Smooth muscle cell of the brain vasculature (primary cell): ENCODE measurements at places on chromosomes 3 and 15.

GRCh38 chr15:88484682-88485331 is 17.3 kb downstream of the MRPS11 start:
- DNase-seq = no peak

- no peak for DNase-seq
Measured at GRCh38 chr3:2423143-2423542, 324.5 kb downstream of the CNTN4 start.

GRCh38 chr15:93035092-93035915 is 53.7 kb downstream of the RGMA start:
- no peak for DNase-seq

DNA sequence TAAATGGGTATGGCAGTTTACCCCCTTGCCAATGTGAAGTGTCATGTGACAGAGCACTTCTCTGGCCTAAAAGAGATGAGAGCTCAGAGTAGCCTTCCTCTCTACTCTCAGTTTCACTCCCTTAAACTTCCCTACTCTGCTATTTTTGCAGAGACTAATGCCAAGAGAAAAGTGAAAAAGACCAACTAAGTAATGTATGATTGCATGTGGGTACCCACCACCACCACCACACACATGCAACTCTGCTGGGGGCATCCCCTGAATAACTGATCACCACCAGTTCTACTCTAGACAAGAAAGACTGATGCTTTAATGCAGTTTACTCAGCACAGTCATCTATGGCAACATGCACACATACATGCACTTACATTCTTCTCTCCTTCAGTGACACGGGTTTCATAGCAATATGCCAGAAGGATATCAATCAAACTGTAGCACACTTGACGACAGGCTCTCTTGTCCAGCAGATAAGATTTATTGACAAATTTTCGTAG is 31.3 kb downstream of the SHQ1 start:
- no peak for DNase-seq

DNA sequence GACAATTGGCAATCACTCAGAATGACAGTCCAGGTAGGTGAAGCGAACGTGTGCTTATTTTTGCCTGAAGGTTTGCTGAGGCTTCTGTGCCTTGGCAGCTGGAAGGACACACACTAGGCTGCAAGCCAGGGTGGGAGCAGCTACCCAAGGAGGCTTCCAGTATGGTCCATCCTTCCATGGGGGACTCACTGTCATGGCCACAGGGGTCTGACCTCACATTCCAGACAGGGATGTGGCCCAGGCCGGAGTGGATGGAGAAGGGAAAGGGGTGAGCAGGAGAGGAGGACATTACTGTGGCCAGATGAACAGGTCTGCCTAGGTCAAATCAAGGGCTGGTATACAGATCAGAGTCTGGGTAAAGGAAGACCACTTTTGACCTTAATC is 247.7 kb downstream of the ADAMTS17 start:
- no peak for DNase-seq

DNA sequence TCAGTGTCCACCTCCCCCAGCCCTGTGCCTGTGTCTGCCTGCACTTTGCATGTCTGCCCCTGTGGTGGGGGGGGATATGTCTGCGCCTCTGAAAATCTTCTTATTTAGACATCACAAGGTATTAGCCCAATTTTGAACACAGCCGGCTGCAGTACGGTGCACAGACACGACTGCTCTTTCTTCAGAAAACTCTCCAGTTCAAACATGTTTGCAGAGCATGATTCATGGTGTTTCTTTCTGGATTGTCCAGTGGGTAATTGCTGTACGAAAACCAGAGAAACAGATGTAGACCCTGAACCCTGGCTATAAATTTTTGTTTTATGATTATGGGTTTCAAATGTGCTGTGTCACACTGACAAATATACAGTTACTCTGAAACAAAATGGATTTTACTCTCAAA is 3.4 kb upstream of the RARB start:
- no peak for DNase-seq

DNA sequence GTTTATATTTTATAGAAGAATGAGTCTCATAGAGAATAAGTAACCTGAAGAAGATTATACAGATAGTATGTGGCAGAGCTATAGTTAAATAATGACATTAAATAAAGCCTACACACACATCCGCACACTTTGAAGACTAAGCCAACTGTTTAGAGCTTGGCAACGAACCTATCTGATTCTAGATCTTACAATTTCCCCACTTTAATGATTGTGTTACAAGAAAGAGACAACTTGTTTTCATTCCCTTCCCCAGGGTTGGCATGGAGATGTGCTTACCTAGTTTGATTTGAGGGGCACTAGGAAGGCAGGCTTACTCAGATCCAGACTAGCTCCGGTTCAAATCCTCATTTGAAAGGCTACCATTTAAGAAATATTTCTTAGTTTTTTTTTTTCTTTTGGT is 61.9 kb upstream of the CBLB start:
- DNase-seq = no peak

DNA sequence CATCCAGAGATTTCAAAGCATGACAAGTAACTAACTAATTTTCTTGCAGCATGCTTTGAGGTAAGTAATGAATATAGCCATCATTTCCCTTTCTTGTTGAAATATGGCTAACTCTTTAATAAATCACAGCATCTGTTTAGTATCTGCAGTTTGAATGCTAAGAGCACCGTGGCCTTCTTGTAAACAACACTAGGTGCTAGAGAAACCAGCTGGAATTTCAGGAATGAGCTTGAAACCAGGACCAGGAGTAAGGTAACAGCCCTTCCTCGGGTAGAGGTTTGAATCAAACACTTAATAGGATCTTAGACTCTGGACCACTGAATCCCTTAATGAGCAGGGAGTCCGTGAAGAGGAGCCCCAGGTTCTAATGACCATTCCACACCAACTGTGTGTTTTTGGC is 13.6 kb downstream of the CALML4 start:
- no peak for DNase-seq

DNA sequence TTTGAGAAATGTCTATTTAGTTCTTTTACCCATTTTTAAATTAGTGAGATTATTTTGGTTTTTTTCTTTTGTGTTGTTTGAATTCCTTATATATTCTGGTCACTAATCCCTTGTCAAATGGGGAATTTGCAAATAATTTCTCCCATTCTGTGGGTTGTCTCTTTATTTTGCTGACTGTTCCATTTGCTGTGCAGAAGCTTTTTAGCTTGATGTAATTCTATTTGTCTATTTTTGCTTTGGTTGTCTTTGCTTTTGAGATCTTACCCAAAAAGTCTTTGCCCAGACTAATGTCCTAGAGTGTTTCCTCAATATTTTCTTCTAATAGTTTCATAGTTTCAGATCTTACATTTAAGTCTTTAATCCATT is 472.9 kb downstream of the TBL1XR1 start:
- no peak for DNase-seq

DNA sequence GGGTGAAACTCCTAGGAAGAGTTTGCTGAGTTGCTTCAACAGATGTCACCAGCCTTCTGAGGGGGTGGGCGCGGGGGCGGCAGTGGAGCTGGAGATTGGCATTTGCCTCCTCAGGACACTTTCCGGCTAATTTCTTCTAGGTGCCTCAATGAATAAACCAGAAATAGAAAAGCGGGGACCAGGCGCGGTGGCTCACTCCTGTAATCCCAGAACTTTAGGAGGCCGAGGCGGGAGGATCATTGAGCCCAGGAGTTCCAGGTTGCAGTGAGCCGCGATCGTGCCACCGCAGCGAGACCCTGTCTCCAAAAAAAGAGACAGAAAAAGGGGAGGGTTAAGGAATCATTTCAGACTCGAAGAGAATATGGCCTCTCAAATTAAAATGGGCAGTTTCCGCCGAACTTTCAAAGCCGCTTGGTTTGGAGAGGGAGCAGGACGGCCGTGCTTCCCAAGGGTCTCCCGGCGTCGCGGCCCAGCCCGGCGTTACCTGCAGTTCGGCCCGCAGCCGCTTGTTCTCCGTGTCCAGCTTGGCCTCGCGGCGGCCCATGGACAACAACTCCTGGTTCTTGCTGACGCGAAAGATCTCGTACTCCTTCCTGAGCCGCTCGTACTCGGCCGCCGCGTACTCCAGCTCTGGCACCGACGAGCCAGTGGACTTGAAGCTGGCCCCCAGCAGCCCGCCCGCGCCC is 587 bp downstream of the NPHP3 start:
- peak; percentile 43 for DNase-seq

GRCh38 chr3:62562596-62562995 is 189.2 kb upstream of the FEZF2 start:
- no peak for DNase-seq

GRCh38 chr3:194098081-194098842 is 37.7 kb upstream of the HES1 start:
- DNase-seq = no peak

DNA sequence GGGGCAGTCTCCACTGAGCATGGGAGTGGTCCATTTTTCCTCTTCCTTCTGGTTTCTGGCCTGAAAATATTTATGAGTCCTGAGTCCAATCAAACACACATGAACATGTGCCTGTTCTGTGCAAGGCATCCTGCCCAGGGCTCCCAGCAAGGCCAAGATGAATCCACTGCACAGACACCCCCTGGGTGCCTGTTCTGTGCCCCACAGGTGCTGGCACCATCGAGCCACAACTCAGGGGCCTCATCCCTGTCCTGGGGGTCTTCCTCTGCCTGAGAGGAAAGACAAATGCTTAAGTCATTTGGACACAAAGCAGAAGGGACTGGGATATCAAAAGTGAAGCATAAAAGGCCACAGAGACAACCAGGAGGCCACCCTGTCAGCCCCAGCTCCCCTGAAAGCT is 87.4 kb upstream of the IQSEC1 start:
- no peak for DNase-seq

- no peak for DNase-seq
Measured at GRCh38 chr3:58101499-58102389, 93.5 kb downstream of the FLNB start.

GRCh38 chr3:12190832-12191231 is 32.1 kb upstream of the TIMP4 start:
- no peak for DNase-seq

DNA sequence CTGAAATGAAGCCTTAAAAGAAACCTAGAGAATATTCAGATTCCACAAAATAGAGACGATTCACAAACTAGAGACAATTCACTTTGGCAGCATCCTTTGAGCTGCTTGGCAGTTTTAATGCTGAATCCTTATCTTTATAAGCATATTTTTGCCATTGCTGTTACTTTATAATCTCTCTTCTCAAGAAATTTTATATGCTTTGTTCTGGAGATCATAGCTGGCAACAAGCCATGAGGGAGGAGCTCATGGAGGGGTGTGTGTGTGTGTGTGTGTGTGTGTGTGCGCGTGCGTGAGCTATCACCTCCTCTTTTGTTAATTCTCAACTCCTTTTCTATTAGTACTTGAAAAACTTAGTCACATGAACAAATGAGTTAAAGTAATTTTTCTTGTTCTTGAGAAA is 495.0 kb upstream of the RGMA start:
- DNase-seq = no peak

GRCh38 chr3:192449036-192449435 is 278.3 kb downstream of the FGF12 start:
- DNase-seq = no peak

DNA sequence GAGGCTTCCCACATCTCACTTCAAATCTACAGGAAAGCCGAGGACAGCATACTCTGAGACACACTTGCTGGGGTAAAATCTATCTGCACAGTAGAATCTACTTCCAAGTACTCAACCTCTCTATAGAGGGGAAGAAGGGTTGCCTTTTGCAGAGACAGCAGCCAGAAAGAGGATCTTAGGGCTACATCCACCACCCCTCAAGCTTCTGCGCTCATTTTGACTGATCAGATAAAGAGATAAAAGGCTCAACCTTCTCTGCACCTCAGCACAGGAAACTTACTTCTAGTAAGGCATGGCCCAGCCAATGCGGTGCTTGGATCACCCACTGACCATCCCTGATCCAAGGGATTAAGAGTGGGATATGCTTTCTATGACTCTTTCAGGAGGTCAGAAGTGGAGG is 6.9 kb upstream of the SLC9A9 start:
- DNase-seq = no peak

DNA sequence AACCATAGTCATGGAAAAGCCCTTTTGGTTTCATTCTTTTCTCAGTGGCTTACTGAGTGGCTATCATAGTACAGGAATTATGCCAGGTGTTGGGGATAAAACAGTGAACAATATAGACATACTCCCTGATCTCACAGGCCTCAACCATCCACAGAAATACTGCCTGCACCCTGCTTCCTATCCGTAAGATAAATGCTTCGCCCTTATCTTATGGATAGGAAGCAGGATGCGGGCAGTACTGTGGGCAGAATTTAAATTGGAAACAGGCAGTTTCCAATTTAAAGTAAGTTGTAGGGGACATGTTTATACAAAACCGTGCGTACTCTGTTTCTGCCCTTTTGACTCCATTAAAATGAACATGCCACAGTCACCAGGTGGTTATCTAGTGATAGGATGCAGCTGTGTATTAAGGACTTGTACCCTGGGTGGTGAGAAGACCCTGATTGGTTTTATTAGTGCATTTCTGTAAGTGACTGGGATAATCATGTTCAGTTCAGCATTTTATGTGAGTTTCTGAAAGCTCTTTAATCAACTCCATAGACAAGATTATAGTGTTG is 141.8 kb upstream of the BHLHE40 start:
- DNase-seq = no peak

DNA sequence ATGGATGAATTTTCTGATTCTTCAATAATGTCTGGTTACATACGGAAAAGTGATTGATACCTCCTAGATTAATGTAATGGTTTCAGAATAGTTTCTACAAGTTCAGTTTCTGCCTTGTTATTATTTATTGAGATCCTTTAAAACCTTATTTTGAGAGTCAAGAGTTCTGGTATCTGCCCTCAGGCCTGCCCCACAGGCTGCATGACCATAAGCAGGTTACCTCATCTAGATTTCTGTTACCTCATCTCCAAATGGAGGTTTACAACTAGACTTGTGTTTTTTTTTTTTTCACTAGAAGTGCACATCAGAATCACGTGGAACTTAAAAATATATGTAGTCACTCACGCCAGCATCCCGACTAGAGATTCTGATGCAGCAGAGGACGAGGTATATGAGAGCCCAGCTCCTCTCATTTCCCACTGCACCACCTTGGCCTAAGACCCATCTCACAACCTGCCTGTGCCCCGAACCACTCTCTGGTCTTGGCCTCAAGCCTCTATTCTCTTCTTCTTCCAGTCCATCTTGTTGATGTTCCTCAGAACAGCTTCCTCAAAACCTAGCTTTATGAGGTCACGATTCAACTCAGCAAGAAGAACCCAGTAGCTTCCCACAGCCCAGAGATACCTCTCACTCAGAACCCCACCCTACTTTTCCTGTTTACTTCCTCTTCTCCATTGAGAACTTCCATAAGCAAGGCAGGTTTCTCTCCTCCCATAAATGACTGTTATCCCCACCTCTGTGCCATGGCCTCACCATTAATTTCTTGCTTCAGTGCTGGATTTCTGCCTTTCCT is 353.4 kb downstream of the CHST2 start:
- DNase-seq = no peak

DNA sequence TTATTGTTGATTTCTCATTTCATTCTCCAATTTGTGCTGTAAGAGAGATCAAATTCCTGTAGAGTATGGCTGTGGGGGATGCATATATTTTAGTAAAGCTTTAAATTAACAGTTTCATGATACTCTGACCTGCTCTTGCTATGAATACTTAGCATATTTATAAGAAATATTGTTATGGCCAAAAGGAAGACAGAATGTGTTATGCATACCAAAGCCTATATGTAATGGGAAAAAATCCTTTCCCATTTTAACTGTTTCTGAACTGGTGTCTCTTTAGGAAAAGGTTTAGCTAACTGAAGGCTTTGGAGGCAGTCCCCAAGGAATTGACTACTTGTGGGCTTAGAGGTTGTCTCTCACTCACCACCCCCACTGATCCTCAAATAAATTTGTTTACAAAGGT is 59.2 kb downstream of the CADPS start:
- DNase-seq = no peak
